ENCODE measurements at places on chromosomes 1 and 21.
A peak's percentile ranks its signal among the peaks of the same experiment; 100 is the strongest.

DNA sequence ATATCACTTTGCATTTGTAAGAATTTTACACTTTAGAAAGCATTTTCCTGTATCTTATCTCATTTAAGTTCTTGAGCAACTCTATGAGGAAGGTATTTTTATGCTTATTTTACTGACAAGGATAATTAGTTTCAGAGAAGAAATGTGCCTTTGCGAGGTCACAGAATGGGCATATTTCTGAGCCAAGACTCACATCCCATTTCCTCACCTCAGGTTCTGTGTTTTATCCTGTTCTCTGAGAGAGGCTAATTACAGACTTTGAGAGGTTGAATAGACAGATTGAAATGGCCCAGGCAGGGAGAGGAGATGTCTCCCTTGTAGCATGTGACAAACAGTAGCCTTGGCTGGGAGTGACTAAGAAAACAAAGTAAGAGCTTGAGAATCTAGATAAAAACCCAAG is 39.1 kb upstream of the ZC3H11B start:
- DNase-seq, result no peak

DNA sequence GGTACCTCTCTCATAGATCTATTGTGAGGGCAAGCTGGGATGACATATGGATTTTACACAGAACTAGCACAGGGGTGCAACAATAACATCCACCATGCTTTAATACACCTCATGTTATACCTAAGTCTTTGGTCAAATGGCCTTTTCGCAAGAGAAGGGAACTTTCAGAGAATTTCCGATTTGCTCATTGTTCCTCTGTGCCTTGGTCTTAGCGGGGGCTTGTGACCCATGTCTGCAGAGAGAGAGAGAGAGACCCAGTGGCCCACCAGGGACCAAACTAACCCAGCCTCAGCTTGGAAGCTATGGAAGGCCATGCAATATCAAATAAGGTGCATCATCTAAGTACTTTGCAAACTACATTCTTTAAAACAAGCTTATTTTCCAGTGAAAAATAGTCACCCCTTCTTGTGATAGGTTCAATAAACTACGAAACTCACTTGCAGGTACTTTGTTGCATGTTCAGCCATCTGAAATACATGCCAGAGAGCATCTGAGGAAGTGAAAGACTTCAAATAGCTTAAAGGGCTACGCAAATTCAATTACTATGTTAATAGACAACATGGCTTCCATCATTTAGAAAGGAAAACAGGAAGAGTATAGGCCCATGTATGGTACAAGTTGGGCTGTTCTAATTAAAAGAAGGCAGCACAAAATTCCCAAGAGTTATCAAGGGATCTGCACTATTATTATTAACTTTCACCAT is 100.7 kb downstream of the KCNN3 start:
- DNase-seq, result no peak

GRCh38 chr1:157155658-157156057 is 17.5 kb upstream of the ETV3 start:
- DNase-seq, result no peak

DNA sequence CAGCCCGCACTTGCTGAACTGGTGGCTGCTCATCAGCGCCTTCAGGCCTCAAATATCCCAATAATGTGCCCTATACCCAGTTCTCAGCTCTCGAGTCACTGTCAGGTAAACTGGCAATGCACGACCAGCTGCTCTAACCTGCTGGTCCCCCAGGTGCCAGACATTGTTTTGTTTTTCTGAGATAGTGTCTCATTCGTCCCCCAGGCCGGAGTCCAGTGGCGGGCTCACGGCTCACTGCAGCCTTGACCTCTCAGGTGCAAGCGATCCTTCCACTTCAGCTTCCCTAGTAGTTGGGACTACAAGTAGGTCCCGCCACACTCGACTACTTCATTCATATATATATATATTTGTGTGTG is 1.0 kb upstream of the NADK start:
- no peak for DNase-seq

DNA sequence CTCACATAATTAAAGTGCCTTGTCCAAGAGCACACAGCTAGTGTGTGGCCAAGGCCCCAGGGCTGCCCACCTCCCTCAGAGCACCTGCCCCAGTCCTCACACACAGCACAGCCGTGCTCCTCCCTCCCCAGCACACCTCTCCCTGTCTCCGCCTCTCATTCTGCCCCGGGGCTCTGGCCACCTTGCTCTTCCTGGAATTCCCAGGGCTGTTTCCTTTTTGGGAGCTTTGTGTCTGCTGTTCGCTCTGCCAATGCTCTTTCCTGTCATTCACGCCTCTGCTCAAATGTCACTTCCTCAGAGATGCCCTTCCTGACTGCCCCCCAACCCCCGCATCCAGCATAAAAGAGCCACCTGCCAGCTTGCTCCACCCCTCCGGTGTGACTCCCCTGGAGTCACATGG is 13.3 kb downstream of the SLC6A17 start:
- DNase-seq, result no peak

DNA sequence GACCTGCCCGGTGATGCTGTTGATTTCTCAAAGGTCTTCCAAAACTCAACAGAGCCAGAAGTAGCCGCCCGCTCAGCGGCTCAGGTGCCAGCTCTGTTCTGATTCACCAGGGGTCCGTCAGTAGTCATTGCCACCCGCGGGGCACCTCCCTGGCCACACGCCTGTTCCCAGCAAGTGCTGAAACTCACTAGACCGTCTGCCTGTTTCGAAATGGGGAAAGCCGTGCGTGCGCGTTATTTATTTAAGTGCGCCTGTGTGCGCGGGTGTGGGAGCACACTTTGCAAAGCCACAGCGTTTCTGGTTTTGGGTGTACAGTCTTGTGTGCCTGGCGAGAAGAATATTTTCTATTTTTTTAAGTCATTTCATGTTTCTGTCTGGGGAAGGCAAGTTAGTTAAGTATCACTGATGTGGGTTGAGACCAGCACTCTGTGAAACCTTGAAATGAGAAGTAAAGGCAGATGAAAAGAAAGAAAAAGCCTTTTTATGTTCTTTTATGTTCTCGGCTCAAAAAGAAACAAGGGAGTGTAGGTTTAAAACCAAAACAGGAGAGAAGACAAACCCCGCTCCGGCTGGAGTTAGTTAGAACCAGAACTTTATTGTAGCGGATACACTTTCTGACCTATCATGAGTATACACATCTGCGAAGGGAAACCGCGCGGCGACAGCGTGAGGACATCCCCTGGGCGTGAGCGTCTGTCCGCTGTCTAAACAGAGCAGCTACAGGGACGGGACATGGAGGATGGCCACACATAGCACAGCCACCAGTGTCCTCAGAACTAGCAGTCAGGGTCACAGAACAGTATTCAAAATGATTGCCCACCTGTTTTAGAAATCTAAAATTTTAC is 77.1 kb downstream of the PIK3CD start:
- DNase-seq, result peak; percentile 71

GRCh38 chr21:25664491-25664931 is 25.5 kb downstream of the JAM2 start:
- no peak for DNase-seq

DNA sequence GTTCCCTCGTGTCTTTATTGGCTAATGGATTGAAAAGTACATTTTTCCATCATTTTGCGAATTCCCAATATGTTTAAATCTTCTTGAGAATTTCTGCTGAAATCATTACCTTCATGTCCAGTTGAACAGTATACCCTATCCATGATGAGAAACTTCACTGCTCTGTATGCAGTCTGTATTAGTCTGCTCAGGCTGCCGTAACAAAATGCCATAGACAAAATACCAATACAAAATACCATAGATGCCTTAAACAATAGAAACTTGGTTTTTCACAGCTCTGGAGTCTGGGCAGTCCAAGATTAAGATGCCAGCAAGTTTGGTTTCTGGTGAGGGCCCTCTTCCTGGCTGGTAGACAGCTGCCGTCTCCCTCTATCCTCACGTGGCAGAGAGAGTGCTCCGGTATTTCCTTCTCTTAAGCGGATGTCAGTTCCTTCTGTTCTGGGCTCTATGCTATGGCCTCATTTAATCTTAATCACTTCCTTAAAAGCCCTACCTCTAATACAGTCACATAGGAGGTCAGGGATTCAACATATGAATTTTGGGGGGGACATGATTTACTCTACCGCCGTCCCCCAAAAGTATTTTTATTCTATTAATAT is 27.0 kb downstream of the CXADR start:
- no peak for DNase-seq

- no peak for DNase-seq
These were observed 7.3 kb downstream of the GJA5 start for GRCh38 chr1:147753081-147753480.

DNA sequence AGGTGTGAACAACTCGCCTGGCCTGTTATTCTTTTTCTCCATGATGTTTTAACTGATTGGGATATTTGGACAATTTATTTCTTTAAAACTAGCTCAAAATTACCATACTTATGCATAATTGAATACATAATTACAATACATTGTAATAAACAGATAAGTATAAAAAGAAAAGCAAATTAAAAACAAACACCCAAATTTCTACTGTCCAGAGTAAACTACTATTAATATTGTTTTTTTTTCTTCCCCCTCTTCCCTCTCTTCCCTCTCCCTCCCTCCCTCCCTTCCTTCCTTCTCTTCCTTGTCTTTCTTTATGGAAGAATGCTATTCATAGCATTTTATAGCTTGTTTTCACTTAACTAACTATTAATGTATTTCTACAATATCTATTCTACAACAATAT is 117.7 kb upstream of the IVNS1ABP start:
- DNase-seq, result no peak

- DNase-seq, result no peak
These were observed 7.5 kb upstream of the GATAD2B start for GRCh38 chr1:153929981-153930948.

DNA sequence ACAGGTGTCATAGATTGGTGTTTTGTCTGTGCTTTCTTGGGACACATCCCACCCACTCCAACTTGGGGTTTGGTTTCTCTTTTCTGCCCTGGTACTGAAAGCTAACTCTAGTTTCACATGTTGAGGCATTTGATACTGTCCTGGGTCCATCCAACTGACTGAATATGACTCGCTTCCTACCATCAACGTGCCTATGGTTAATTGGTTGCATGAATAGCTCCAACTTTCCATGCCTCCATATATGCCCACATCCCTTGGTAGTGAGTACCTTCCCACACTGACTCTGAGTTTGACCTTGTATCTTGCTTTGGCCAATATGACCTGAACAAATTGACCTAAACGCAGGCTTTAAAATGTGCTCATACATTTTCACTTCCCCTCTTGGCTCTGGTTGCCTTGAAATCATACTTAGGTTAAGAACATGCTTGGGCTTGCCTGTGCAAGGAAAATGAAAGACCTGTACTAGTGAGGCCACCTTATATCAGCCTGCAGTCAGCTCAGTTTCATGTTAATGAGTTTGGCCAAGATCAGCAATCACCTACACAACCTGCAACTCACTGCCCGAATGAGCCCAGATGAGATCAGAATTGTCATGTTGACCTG is 81.0 kb upstream of the KCNK2 start:
- DNase-seq, result no peak

- DNase-seq, result no peak
These were observed 200.7 kb downstream of the LHX8 start for GRCh38 chr1:75334876-75335389.

- no peak for DNase-seq
These were observed 5.5 kb downstream of the AZIN2 start for GRCh38 chr1:33086384-33086850.

GRCh38 chr1:51515312-51515960 is 3.6 kb downstream of the EPS15 start:
- no peak for DNase-seq

DNA sequence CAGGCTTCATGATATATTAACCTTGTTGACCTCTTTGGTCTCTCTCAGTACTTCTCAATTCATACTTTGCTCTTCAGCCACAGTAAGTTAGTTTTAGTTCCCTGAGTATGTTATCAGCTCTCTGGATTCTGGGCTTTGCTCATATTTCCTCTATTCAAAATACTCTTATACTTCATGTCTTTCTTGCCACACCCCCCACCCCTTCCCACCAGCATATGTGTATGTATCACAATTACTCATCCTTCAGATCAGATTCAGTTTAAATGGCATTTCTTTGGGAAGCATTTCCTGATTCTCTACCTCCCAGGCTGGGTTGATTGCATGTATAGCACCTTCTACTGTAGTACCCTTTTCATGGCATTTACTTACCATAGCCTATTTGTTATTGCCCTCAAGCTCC is 28.3 kb downstream of the SLC30A7 start:
- no peak for DNase-seq

GRCh38 chr1:204465546-204466415 is 28.8 kb downstream of the PIK3C2B start:
- no peak for DNase-seq

- DNase-seq, result no peak
These were observed 590 bp downstream of the TMOD4 start for GRCh38 chr1:151175041-151175741.

- DNase-seq, result no peak
These were observed 77.4 kb downstream of the EIF4G3 start for GRCh38 chr1:21099034-21099868.

GRCh38 chr1:235025422-235025984 is 103.1 kb downstream of the TOMM20 start:
- DNase-seq, result no peak

GRCh38 chr1:185375583-185375982 is 58.5 kb upstream of the IVNS1ABP start:
- no peak for DNase-seq

GRCh38 chr1:168720839-168721238 is 8.2 kb downstream of the DPT start:
- no peak for DNase-seq

GRCh38 chr1:223227031-223227430 is 84.0 kb upstream of the TLR5 start:
- no peak for DNase-seq

DNA sequence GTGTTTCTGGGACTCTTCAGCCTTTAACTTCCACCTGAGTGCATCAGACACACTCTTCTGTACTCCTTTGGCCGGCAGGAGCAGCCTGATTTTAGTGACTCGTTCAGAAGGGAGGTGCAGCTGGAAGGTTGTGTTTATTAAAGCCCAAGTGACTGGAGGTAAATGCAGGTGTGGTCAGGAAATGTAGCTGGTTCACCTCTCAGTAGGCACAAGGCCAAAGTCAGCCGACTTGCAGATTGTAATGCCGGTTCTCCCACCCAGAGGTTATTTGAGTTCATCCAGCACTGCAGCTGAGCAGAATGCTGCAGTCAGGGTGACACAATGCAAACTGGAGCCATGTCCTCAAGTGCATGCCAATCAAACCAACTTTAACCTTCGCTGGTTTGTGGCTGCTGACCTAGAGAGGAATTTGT is 91.5 kb downstream of the SPATA46 start:
- DNase-seq, result no peak

GRCh38 chr21:35138665-35139381 is 89.7 kb upstream of the RUNX1 start:
- peak; percentile 54 for DNase-seq

- no peak for DNase-seq
These were observed 41.7 kb downstream of the EIF2D start for GRCh38 chr1:206570529-206570928.

DNA sequence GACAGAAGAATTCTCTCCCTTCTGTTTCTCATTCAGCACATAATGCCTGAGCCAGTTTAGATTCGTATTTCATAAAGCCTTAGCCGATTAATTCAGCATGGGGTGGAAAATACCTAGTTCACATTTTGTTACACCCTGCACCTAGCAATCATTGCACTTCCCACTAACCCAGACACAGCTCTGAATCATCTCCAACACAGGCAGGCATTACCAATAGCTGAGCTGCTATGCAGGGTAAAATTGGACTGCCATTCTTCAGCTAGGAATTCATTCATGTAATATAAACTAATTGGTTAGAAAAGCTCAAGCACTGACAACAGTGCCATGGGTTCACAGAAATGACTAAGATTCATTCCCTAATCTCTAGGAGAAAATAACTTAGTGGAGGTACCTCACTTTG is 26.9 kb upstream of the NKAIN1 start:
- DNase-seq, result no peak

Measured in stimulated activated CD8-positive, alpha-beta memory T cell treated with anti-CD3 and anti-CD28 coated beads, Interleukin-2, amount 100 ng/mL, for 48 hours (primary cell).